ENCODE measurements at places on chromosomes 5 and 9.

DNA sequence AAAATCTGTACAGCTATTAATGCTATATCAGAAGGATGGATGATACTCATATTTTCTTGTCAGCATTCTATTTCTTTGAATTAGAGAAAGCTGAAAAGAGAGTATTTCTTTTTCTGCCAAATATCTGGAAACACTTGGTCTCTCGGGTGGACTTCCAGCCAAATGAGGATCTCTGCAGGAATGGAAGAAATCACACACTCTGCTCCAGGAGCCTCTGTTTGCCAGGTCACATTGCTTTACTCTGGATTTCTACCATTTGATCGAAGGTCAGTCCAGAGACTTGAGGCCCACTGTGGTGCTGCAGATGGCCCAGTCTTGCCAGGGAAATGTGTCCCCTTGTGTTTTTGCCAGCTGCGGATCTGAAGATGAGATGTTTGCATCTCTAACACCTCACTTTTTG lies 154.1 kb downstream of the PCSK1 start:
- DNase-seq: no peak

- peak; percentile 41 for DNase-seq
Observed at GRCh38 chr9:116365056-116365471, 211.5 kb downstream of the PAPPA start.

- DNase-seq: no peak
Observed at GRCh38 chr9:127905788-127906191, 6.4 kb upstream of the ST6GALNAC6 start.

DNA sequence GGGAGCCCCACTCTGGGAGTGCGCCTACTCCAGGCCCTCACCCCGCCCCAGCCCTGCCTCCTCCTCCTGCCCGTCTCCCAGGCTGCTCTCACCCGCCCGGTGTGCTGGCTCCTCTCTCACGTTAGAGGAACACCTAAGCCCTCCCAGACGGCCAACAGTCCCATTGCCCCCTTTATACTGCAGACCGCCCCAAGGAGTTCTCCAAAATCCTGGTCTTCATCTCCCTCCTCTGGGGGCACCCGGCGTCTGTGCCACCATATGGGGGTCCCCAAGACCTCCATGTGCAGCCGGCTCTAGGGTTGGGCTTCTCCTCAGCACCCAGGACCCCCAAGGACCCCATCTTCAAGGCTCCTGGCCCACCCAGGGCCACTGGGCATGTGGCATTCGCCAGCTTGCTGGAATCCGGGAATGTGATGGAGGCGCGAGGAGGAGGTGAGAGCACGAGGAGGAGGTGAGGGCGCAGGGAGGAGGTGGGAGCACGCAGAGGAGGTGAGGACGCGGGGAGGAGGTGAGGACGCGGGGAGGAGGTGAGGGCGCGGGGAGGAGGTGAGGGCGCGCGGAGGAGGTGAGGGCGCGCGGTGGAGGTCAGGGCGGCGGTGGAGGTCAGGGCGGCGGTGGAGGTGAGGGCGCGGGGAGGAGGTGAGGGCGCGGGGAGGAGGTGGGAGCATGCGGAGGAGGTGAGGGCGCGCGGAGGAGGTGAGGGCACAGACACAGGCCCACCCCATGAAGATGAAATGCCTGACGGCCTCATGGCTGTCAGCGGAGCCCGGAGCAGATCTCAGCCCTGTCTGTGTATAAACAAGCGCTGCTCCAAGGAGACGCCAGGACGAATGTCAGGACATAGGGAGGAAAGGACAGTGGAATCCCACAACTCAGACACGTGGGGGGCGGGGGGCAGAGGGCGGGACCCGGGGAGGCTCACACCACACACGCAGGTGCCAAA lies 41.2 kb downstream of the EXD3 start:
- no peak for DNase-seq

DNA sequence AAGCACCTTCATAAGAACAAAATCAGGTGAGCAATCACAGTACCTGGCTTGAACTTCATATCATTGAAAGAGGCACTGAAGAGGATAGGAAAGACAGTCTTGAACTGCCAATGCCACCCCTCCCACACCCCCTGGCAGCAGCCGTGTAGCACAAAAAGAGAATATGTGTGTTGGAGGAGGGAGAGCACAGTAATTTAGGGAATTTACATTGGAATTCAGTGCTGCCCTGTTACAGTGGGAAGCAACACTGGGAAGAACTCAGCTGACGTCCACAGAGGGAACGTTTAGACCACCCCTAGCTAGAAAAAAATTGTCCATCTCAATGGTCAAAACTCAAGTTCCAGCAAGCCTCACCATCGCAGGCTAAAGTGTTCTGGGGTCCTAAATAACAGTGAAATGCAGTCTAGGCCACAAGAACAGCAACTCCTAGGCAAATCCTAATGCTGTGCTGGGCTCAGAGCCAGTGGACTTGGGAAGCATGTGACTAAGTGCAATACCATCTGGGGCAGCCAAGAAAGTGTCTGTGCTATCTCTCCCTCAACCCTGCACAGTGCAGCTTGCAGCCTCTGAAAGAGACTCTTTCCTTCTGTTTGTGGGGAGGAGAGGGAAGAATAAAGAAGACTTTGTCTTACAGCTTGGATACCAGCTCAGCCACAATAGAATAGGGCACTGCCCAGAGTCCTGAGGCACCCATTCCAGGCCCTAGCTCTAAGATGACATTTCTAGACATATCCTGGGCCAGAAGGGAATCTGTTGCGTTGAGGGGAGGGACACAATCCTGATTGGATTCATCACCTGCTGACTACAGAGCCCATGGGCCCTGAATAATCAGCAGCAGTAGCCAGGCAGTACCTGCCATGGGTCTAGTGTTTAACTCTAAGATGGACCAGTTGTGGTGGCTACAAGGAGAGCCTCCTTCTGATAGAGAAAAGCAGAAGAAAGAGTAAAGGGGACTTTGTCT lies 62.1 kb upstream of the VLDLR start:
- DNase-seq: peak; percentile 80

- DNase-seq: no peak
Observed at GRCh38 chr9:14909181-14909580, 1.0 kb downstream of the FREM1 start.

DNA sequence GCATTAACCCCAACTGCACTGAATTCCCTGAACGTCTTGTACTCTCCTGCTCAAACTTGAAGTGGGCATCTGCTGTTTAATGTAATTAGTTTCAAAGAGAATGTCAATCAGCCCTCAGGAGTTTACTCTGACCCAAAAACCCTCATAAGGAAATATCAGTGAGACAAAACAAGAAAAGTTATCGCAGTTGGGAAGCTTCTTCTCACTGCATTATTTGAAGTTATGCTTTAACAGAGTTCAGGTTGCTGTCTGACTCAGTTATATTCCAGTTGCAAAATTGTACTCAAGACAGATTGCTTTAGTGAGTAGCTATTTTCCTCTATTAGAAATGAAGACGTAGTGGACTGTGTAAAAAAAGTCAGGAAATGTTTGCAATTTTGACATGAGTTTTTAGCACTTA lies 52.1 kb downstream of the PPIC start:
- DNase-seq: no peak

DNA sequence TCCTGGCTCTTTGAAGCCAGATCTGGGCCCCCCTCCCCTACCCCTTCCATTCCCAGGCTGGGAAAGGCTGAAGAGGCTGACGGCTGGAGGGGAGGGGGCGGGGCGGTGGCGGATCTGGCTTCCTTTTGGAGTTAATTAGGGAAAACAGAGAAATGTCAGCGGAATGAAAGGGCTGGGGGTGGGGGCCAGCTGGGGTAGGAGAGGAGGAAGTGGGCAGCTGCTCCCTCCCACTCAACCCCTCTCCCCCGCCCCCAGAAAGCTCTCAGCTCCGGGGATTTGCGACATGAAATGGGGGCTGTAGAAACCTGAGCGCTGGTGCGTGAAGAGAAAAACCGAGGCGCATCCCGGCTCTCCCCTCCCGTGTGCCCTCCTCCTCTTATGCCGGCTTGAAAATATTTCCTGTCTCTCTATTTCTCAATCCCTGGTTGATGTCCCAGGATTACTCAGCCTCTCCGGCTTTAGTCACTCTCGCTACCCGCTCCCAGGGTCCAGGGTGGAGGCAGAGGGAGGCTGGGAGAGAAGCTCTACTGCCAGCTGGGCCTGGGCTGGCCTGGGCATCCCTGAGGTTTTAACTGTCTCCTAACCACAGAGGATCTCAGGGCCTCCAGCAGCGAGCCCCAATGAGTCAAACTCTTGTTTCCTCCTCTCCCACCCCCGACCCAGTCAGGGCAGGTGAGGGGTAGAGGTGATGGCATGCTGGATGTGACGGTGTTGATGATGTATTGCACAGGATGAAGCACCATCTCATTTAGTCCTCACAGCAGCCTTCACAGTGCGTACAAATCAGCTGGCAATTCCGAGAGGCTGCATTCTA lies 20.1 kb downstream of the PCDHGC5 start:
- DNase-seq: peak; percentile 95

GRCh38 chr5:129631961-129632360 lies 115.9 kb upstream of the MINAR2 start:
- DNase-seq: no peak

DNA sequence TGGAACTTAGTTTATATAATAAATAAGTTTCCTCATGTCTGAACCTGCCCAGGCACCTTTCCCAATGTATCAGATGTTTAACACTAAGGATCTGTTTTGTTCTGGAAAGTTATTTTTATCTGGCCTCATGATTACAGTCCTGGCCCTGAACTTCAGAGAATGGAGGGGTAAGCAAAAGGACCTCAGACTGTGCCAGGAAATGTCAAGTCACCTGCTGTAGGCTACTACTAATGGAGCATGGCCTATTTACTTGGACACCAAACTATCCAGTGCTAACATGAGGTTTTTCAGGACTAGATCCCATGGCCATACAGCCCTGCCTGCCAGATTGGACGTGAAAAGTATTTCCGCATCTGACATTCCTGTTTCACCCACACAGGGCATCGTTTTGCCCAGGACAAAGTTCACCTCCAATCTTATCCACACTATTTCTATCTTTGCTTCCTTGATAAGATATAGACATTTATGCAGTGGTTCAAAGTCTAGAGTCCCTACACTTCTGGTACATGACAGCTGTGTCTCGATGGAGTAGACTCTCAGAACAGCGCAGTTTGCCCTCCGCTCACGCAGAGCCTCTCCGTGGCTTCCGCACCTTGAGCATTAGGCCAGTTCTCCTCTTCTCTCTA lies at the start of gene BTNL8:
Gene BTNL8, plus strand, starts transcription at position 539 of the 626 bp plus-strand sequence. CDS start 152 bp downstream, outside the sequence.
- no peak for DNase-seq

GRCh38 chr5:172944741-172945140 lies 14.5 kb upstream of the RPL26L1 start:
- no peak for DNase-seq

DNA sequence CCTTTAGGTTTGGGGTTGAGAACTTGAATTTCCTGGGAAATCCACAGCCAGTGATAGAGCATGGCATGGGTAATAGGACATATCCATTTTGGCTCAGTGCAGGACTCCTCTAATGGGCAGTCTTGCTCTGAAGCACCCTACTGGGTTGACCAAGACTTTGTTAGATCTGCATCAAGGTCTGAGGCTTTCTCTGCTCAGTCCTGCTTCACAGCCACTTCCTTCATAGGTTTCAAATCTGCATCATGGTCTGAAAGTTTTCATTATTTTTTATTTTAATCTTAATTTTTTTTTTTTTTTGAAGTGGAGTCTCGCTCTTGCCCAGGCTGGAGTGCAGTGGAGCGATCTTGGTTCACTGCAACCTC lies 36.5 kb downstream of the KIF2A start:
- no peak for DNase-seq

DNA sequence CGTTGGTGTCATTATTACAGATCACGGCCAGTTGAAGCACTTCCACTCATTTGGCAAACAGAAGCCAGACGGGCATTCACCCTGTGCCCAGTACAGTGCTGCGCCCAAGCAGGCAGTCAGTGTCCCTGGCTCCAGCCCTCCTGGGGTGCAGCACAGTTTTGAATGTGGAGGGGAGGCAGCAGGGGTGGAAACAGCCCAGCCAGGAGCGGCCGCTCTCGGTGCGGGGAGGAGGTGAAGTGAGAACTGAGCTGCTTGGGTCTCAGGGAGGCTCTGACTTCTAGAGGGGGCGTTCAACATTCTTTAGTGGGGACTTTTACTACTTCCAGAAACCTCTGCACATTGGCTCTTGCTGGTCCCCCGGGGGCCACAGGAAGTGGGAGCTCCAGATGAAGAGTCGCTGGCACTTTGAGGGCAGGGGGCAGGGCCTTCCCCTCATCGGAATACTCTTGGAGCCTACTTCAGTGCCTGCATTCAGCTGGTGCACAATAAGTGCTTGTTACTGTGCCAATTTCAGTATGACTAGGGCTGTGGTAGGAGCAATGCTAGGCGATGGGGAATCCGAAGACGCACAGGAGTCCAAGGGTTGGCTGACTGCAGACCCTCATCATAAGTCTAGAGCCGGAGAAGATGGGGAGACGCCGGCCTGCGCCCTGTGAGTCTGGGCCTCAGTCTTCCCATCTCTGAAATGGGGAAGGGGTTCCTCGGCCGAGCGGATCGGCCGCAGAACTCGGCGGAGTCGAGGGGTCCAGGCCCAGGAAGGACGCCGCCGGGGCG lies 492 bp upstream of the NEK6 start:
- DNase-seq: no peak

DNA sequence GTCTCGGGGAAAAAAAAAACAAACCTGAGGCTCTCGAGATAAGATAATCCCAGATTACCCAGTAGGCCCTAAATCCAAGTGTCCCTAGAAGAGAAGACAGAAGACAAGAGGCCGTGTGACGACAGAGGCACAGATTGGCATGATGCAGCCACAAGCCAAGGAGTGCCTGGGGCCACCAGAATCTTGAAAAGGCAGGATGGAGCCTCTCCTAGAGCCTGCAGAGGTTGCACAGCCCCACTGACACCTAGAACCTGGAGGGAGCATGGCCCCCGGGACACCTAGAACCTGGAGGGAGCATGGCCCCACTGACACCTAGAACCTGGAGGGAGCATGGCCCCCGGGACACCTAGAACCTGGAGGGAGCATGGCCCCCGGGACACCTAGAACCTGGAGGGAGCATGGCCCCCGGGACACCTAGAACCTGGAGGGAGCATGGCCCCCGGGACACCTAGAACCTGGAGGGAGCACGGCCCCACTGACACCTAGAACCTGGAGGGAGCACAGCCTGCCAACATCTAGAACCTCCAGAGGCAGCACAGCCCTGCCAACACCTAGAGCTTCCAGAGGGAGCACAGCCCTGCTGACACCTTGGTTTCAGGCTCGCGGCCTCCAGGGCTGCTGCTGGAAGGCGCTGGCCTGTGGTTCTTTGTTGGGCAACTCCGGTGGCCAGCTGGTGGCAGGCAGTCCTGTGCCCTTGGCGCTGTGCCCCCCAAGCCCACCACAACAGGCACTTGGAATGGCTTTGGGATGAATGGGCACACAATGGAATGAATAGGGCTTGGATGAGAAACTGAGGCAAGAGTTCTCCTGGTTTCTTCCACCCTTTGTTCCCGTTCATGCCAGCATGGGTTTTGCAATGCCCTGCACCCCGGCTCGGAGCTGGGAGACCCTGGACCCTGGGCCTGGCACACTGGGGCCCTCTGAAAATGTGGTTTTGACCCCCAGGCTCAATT lies 39.2 kb downstream of the VAV2 start:
- DNase-seq: no peak

DNA sequence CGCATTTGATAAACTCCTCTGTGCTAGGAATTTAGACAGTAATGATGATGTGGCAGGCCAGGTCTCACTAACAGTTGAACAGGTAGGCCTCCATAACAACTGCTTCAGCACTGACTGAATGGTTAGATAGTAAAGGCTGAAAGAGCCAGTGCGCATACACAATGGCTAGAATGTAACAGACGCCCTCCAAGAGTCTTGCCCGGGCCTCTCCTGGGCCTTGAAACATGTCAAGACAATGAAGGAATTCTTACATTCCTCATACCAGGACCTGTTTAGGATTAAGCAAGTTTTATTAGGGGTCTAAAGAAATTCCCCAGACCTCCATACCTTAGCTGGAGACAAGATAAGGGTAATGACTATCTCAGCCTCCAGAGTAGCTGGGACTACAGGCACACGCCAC lies 6.7 kb upstream of the BICD2 start:
- no peak for DNase-seq

GRCh38 chr9:127980706-127981558 lies at the start of gene EEIG1:
TSS of gene EEIG1 (minus strand) at chr9:127980989. CDS start at chr9:127980137, 852 bp downstream.
- DNase-seq: peak; percentile 95

Measured in amniotic stem cell (primary cell).